ENCODE measurements at places on chromosomes 6 and 20. TPM values are rescaled to one million over a fixed set of nuclear protein-coding genes. Genes with fewer than 3 reads are reported as not detected.

GRCh38 chr20:50481741-50482140, 28.4 kb upstream of the PTPN1 start:
- no peak for DNase-seq

DNA sequence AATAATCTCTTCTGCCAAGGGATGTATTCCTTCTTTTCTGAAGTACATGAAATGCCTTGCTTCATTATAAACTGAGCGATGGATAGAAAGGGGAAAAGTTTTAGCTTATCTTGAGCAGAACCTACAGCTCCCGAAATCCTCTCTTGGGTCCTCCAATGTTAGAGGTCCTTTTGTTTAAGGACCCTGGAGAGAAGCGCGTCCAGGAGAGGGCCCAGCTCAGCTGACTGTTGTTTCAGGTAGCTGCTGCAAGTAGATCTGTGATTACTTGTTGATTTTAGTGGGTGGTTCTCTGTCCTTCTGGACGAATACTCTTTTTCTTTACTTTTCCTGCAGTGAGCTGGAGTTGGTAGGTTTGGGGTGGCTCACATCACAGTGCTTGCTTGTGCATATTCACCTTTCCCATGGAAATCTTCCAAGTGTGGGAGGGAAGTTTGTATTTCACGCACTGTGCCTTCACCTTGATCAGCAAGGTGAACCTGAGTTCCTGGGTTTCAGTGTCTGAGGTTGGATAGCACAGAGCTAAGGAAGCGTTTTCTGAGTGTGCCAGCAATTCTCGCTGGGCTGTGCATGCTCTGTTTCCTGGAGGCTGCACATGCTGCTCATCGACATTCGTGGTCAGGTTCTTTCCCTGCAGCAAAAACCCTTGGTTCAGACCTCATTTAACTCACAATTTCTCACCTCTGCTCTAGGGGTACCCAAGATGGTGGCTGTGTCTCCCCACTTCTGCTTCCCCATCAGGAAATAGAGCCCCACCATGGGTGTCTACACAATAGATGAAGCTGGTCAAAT, 176.3 kb downstream of the JARID2 start:
- DNase-seq: no peak

DNA sequence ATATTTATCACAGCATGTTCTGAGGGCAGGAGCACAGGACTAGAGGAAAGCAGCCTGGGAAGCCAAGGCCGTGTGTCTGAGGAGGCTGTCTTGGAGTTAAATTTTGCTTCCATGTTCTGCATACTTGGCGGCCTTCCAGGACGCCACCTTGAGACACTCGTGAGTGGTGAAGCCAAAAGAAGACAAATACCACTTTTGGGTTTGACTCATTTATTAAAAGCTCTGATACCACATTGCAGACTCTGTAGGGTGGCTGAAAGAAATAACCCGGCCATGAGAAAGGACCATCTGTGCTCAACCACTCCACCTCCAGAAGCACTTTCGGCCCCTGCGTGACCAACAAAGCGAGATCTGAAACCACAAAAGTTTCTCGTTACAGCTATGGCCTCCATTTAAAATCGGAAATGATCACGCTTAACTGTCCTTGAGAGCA, 120.0 kb downstream of the TMEM242 start:
- no peak for DNase-seq

- DNase-seq: no peak
Observed at GRCh38 chr6:63565727-63566596, 6.3 kb upstream of the LOC128125822 start.

GRCh38 chr20:9301129-9302090, 213.0 kb upstream of the LAMP5 start:
- no peak for DNase-seq

GRCh38 chr6:63904650-63905248, 269.1 kb downstream of the PHF3 start:
- no peak for DNase-seq

GRCh38 chr6:55276745-55277530, 50.3 kb upstream of the GFRAL start:
- no peak for DNase-seq

GRCh38 chr6:17771609-17772008, 64.9 kb upstream of the NUP153 start:
- no peak for DNase-seq

Gene GSTA3
- total RNA-seq: 12.4 TPM

Measured in suprapubic skin (tissue), 4 donors.